Calu3 (cell line): ENCODE measurements at places on chromosomes 1 and 21. TPM values are rescaled to one million over a fixed set of nuclear protein-coding genes. Genes with fewer than 3 reads are reported as not detected.

DNA sequence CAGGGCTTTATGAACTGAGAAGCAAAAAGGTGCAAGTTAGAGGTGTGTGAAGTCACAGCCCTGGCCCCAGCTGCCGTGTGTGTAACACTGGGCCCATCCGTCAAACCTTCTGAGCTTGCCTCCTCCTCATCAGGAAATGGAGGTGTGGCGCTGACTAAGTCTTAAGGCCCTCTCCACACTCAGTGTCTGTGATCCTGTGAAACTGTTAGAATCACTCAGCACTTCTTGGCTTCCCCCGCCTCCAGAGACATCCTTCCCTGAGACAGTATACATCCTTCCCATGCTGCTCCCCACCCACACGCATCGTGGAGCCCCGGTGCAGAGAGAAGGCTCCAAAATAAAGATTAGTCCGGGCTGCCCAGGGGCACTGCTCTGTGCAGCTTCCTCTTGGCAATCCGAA is 33.3 kb downstream of the LRP8 start:
- no peaks in the 10 kb centered on the region for H3K4me1 ChIP-seq
- H3K27ac ChIP-seq, result no peak overlapping the region
- no peak for DNase-seq
- H3K27me3 ChIP-seq, result no peaks in the 10 kb centered on the region
- no peak overlapping the region for H3K4me3 ChIP-seq

DNA sequence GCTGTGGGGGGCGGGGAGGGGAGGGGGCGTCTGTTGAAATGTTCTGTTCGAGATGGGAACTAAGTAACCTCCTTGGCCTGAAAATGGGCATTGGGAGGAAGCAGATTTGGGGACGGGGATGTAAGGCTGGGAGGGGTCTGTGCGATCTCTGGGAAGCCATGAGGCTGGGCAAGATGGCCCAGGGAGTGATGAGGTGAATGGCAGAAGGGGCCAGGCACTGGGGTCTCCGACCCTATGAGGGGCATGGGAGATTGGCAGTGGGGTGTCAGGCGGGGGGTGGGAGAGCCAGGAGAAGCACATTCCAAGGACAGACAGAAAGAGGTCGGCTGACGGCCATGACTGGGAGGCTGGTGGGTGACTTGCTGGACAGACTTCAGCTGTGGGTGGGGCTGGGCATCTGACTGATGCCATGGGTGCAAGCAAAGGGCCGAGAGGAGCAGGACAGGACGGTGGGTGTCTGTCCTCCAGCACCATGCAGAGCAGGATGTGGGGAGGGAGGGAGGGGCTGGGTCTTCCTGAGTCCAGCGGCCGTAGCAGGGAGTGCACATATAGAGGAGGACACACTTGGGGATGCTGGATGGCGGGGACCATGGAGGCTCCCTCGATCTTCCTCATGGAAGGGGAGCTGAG is 30.0 kb upstream of the COL18A1 start:
- H3K36me3 ChIP-seq, result no peaks in the 10 kb centered on the region
- no peaks in the 10 kb centered on the region for H3K27me3 ChIP-seq
- no peaks in the 10 kb centered on the region for H3K4me1 ChIP-seq
- no peak for DNase-seq

PPM1J gene
- total RNA-seq, result 1.3 and 2.2 TPM in 2 replicates

GRCh38 chr1:21871943-21872342 is 59.9 kb downstream of the LDLRAD2 start:
- no peaks in the 10 kb centered on the region for H3K27me3 ChIP-seq
- H3K4me3 ChIP-seq, result peak overlapping the region; percentile 22
- peaks cover 88% of the 10 kb centered on the region for H3K36me3 ChIP-seq
- H3K27ac ChIP-seq, result peak overlapping the region; percentile 29
- peak; percentile 71 for DNase-seq

GRCh38 chr1:36665478-36666080 is 182.9 kb upstream of the CSF3R start:
- H3K4me1 ChIP-seq, result no peaks in the 10 kb centered on the region
- H3K27me3 ChIP-seq, result peaks cover 24% of the 10 kb centered on the region
- H3K4me3 ChIP-seq, result no peak overlapping the region
- H3K36me3 ChIP-seq, result no peaks in the 10 kb centered on the region
- DNase-seq, result no peak

PLA2G2C gene
- not detected in 2 replicates for total RNA-seq

VAMP4 gene
- 7.4 and 7.5 TPM in 2 replicates for total RNA-seq

DNA sequence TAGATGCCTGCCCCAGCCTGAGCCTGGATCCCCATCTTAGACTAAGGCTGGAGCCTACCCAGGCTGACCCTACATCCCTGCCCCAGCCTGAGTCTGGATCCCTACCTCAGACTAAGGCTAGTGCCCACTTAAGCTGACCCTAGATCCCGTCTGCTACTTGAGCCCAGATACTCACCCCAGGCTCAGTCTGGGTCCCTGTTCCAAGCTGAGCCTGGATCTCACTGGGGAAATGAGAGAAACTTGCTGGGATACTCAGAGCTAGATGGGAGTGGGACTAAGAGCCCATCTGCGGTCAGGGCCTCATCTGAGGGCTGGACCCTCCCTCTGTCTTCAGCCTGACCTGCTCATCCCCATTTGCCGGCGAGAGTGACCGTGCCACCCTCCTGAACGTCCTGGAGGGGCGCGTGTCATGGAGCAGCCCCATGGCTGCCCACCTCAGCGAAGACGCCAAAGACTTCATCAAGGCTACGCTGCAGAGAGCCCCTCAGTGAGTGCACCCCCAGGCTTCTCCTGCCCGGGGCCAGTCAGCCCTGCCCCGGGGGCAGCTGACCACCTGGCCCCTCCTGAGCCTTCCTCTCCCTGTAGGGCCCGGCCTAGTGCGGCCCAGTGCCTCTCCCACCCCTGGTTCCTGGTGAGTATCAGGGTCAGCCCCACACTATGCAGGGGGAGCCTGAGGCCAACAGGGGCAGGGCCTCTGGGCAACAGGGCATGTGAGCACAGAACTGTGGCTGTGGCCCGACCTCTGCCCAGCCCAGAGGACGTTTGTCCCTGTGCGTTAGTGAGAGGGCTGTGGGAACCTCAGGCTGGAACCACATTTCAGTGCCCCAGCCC is 36.8 kb downstream of the TRIM11 start:
- DNase-seq, result no peak
- H3K27me3 ChIP-seq, result no peaks in the 10 kb centered on the region
- no peak overlapping the region for H3K4me3 ChIP-seq
- no peak overlapping the region for H3K27ac ChIP-seq
- peaks cover 6% of the 10 kb centered on the region for H3K36me3 ChIP-seq

DNA sequence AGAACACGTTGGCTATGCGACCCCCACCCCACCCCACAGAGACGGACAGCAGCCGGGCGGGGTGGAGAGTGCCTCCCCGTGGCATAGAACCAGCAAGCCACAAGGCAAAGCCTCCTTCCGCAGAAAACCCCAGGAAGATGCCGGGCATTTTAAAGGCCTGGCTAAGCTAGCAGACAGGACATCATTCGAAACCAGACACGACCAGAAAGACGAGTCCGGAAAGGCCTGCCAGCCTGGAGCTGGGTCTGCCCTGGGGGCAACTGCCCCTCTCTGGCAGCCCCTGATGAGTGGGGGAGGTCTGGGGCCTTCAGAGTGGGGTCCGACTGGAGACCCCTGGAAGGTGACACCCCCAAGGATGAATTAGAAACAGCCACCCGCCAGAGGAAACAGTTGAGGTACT is 8.5 kb downstream of the FTCD start:
- no peak overlapping the region for H3K27ac ChIP-seq
- H3K36me3 ChIP-seq, result peaks cover 8% of the 10 kb centered on the region
- no peak for DNase-seq
- H3K27me3 ChIP-seq, result no peaks in the 10 kb centered on the region
- peaks cover 11% of the 10 kb centered on the region for H3K4me1 ChIP-seq
- no peak overlapping the region for H3K4me3 ChIP-seq

- H3K27ac ChIP-seq, result no peak overlapping the region
- no peak for DNase-seq
- H3K36me3 ChIP-seq, result peaks cover 10% of the 10 kb centered on the region
- H3K4me3 ChIP-seq, result no peak overlapping the region
- H3K27me3 ChIP-seq, result no peaks in the 10 kb centered on the region
- H3K4me1 ChIP-seq, result peaks cover 9% of the 10 kb centered on the region
These were observed 95.1 kb upstream of the SOD1 start for GRCh38 chr21:31564439-31564838.

- H3K36me3 ChIP-seq, result no peaks in the 10 kb centered on the region
- no peak for DNase-seq
- no peaks in the 10 kb centered on the region for H3K27me3 ChIP-seq
- H3K4me3 ChIP-seq, result no peak overlapping the region
- H3K4me1 ChIP-seq, result no peaks in the 10 kb centered on the region
These were observed 246.9 kb upstream of the ST6GALNAC5 start for GRCh38 chr1:76620371-76620770.

CRYAA gene
- total RNA-seq, result not detected in 2 replicates

- H3K27me3 ChIP-seq, result no peaks in the 10 kb centered on the region
- peaks cover 24% of the 10 kb centered on the region for H3K36me3 ChIP-seq
- H3K27ac ChIP-seq, result no peak overlapping the region
These were observed 14.3 kb downstream of the CEPT1 start for GRCh38 chr1:111154021-111154999.
